ENCODE measurements at places on chromosomes 1 and 21.

GRCh38 chr21:41973861-41974751, 20.3 kb upstream of the C2CD2 start:
- DNase-seq = no peak

DNA sequence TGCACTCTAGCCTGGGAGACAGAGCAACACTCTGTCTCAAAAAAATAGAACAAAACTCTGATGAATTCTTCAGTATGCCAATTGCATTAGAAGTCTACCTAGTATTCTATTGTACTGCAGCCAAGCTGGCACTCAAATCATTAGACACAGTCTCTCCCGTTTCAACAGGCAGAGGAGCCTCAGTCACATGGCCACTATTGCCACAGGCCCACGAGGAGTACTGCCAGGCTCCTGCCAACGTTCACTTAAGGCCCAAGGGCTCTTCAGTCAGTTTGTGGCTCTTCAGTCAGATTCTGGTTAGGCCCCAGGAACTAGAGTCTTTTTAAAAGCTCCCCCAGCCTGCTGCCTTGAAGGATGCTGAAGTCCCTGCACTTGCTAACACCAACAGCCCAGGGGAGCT, 73.4 kb downstream of the SH3BGR start:
- DNase-seq = no peak

- no peak for DNase-seq
These were observed 37.2 kb downstream of the SCCPDH start for GRCh38 chr1:246761396-246761795.

GRCh38 chr1:81605023-81605422, 195.7 kb upstream of the ADGRL2 start:
- DNase-seq = no peak

DNA sequence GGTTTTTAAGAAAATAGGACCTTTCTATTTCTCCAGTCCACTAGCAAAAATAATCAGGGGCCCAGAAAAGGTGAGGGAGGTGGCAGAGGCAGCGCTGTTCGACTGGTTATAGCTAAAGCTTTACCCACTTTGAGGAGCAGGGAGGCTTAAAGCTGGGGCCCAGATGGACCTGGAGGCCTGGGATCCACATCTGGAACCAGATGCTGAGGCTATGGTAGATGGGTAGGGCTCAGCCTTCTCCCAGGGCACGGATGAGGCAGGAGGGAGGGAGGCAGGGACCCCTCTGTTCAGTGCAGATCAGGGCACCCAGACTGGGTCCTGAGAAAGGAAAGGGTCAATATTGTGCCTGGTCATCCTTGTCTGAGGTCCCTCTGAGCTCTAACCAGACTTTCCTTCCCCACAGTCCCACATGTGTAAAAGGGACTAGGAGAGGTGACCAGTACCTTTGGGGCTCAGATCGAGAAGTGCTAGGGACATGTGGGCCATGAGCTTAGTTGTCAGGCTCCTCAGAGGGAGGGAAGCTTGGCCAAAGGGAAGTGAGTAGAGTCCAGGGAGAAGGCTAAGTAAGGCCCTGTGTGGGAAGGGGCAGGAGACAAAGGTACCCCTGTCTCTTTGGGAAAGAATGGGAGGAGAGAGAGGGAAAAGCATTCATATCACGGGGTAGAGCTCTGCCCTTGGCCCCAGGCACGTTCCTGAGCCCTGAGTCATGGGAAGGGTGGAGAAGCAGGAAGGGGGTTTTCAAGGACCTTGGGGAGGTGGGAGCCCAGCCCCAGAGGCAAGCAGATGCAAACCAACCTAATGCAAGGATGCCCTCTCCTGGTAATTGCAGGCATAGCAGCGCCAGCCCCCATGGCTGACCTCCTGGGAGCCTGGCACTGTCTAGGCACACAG, 15.4 kb downstream of the LMNA start:
- peak; percentile 65 for DNase-seq

DNA sequence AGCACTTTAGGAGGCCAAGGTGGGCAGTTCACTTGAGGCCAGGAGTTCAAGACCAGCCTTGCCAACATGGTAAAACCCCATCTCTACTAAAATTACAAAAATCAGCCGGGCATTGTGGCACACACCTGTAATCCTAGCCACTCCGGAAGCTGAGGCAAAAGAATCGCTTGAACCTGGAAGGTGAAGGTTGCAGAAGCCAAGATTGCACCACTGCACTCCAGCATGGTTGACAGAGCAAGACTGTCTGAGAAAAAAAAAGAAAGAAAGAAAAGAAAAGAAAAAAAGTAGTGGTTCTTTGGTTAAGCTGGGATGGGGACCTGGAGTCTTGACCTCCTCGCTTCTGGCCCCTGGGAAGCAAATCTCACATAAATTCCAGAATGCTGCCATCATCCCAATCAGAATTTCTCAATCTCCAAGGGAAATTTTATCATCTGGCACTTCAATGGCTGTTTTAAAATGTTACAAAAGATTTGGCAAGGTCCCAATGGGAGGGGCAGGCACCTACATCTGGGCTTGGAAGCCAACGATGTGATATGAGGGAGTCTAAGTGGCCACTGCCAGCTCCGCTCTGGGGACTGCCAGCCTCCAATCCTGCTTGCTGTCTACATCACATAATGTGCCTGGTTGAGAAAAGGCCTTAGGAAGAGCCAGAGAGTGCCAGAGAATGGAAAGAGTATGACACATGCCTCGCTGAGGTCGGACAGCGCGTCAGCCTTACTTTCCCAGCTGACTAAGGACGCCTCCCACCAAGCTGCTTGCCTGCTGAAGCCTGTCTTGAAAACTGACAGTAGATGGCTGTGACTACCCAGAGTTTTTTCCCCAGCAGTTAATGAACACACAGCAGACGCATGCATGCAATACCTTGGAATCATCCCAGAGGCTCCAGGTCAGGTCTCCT, 42.1 kb upstream of the SRP9 start:
- peak; percentile 15 for DNase-seq

DNA sequence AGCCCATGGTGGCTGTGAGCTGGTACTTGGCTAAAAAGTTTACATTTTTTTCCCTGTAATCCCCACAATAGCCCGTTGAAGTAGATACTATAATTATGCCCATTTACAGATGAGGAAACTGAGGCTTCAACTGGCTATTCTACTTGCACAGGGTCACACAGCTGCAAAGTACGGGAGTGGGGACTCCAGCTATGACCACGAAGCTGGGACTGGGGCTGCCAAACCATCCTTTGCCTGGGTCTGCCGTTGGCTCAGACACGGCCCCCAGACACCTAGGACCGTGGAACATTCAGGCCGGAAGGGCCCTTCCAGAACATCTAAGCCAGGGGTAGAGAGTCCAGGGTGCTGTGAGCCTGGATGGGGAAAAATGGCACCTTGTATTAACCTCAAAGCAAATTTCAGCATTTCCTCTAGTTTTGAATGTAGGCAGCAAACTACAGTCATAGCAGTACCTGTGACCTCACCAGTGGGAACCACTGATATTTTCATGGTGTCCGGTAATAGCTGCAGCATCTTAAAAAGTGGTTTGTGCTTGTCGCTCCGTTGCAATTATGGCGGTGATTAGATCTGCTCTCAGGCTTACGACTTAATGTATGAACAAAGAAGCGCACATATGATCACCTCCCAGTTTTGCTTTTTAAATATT, 4.3 kb downstream of the TP73 start:
- no peak for DNase-seq

DNA sequence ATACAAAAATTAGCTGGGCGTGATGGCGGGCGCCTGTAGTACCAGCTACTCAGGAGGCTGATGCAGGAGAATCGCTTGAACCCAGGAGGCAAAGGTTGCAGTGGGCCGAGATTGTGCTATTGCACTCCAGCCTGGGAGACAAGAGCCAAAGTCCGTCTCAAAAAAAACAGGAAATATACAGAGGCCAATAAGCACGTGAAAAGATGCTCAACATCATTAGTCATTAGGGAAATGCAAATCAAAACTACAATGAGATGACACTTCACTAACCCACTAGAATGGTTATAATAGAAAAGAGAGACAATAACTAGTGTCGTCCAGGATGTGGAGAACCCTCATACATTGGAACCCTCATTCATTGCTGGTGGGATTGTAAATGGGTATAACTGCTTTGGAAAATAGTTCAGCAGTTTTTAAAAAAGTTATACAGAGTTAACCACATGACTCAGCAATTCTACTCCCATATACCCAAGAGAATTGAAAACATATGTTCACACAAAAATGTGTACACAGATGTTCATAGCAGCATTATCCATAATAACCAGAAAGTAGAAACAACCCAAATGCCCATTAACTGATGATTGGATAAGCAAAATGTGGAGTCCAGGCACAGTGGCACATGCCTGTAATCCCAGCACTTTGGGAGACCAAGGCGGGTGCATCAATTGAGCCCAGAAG, 6.4 kb upstream of the E2F2 start:
- no peak for DNase-seq

- no peak for DNase-seq
These were observed 4.6 kb upstream of the SOAT1 start for GRCh38 chr1:179288977-179289376.

- DNase-seq = peak; percentile 74
These were observed 11.1 kb upstream of the ARHGEF2 start for GRCh38 chr1:155989242-155990004.

GRCh38 chr1:203378556-203379245, 27.8 kb upstream of the FMOD start:
- DNase-seq = no peak

- DNase-seq = no peak
These were observed 486 bp upstream of the GJB3 start for GRCh38 chr1:34780528-34780927.

DNA sequence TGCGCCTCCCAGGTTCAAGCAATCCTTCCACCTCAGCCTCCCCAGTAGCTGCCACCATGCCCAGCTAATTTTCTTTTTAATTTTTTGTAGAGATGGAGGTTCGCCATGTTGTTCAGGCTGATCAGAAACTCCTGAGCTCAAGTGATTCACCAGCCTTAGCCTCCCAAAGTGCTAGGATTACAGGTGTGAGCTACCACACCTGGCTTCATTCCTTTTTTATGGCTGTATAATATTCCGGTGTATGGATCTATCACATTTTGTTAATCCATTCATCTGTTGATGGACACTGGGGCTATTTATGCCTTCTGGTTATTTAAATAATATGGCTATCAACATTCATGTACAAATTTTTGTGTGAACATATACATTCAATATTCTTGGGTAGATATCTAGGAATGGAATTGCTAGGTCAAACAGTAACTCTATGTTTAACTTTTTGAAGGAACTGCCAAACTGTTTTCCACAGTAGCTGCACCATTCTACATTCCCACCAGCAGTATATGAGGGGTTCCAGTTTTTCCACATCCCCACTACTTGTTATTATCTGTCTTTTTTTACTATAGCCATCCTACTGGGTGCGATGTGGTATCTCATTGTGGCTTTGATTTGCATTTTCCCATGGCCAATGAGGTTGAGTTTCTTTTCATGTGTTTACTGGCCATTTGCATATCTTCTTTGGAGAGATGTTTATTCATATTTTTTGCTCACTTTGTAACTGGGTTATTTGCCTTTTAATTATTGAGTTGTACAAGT, 11.0 kb downstream of the SLC27A3 start:
- DNase-seq = no peak

- DNase-seq = no peak
These were observed 7.0 kb upstream of the COL8A2 start for GRCh38 chr1:36132029-36132428.

- no peak for DNase-seq
These were observed 613.3 kb downstream of the PLPP3 start for GRCh38 chr1:55965981-55966461.

- DNase-seq = no peak
These were observed 34.4 kb upstream of the ROR1 start for GRCh38 chr1:63739452-63739851.

GRCh38 chr1:42931108-42931539, 27.5 kb downstream of the SLC2A1 start:
- DNase-seq = no peak

GRCh38 chr21:28240586-28240985, 752.1 kb downstream of the LTN1 start:
- no peak for DNase-seq

- DNase-seq = no peak
These were observed 22.4 kb upstream of the KIFAP3 start for GRCh38 chr1:170096806-170097340.

GRCh38 chr1:30778154-30778978, 20.8 kb upstream of the LAPTM5 start:
- DNase-seq = no peak

- no peak for DNase-seq
These were observed 31.1 kb downstream of the AHDC1 start for GRCh38 chr1:27572679-27573426.

- DNase-seq = no peak
These were observed 152.0 kb upstream of the ZRANB2 start for GRCh38 chr1:71232786-71233185.

DNA sequence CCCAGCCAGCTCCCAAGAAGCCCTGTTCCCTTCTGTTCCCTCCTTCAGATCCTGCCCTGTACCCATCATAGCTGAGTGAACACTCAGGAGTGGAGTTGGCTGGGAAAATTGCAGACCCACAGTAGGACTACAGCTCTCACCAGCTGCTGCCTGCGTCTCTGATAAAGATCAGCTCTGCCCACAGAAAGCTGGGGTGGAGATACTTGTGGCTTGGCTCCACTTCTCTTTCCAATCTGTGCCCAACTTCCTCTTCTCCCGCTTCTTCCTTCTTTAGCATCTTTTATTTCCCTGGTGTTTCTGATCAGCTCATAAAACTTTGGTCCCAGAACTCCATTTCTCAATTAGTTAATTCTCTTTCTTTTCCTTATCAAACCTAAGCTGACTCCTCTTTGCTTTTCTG, 5.5 kb upstream of the CD1A start:
- DNase-seq = no peak

- no peak for DNase-seq
These were observed 1574.4 kb downstream of the BRINP3 start for GRCh38 chr1:188903241-188903640.

DNA sequence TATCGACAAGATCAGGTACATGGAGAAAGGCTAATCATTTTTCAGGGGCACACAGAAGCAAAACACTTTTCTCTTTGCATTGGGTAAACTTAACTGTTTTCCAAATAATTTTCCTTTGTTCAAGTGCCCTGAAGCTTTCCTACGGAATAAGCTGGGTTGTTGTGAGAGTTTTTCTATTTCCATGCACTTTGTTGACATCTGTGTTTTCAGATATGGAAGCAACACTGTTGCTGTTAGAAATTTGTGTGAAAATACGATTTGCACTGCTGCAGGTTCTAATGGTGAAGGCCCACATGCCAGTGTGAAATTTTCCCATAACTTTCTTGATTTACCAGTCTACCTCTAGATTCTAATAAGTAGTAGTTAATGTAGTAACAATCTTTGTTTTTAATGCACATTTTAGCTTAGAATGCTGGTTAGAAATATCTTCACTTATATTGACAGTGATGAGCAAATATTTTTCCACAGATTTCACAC, 18.3 kb downstream of the NFYC start:
- DNase-seq = no peak
